ENCODE measurements at places on chromosomes 5 and 9.

DNA sequence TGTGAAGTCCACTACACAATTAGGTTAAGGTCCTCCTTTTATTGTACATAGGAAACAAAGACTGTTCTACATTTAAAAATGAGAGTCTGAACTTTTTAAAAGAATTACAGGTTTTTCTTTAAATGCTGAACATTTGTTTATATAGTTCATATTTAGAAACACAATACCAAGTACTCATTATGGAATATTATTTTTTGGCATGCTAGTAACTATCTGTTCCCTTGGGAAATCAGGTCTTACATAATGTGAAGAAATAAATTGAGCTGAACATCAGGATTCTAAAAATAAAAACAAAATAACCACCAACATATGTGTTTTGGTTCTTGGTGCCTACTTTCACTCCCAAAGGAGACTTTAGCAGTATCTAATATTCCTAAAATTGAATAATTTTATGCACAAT lies 230.5 kb upstream of the IZUMO3 start:
- DNase-seq: no peak

- DNase-seq: no peak
Measured at GRCh38 chr5:169421677-169422076, 120.7 kb upstream of the SLIT3 start.

- no peak for DNase-seq
Measured at GRCh38 chr5:172082180-172082579, 75.7 kb upstream of the FBXW11 start.

GRCh38 chr9:88041447-88041846 lies 67.1 kb upstream of the CDK20 start:
- no peak for DNase-seq

- DNase-seq: no peak
Measured at GRCh38 chr5:150751096-150751891, 7.5 kb downstream of the DCTN4 start.

DNA sequence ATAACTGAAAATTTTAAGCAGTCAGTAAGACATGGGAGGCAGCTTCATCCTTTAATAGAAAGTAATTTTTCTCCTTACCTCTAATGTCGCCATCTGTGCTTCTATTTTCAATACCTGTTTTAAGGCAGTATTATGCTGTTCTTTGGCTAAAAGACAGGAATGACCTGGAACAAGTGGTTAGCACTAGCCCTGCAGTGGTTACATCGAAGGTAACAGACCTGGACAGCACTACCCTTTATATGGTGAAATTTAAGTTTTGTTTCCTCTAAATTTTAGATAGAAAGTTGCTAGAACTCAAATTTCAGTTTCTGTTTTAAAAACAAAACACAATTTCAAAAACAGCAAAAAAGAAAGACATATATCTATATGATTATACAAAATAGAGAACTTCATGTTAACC lies 534.1 kb upstream of the CDH6 start:
- DNase-seq: no peak

DNA sequence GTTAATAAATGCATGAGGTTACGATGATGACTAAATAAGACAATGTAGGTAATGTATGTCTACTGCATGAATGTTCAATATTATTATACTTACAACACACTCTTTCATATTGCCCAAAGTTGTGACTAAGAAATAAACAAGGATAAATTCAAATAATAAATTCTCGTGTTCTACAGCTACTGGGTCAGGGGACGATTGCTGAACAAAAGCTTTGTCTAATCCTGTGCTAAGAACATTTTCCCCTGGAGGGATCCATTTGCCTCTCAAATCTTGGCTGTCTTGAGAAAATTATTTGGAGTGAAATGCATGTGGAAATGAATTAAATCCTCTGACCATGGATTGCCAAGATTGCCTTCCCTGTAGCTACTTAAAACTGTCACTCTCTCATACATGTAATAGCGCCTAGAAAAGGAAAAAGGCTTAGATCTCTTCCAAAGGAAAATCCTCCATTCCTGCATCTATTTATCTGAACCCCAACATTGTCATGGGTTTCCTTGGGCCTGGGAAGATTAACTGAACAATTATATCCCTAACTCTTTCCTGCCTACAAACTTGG lies 893.8 kb upstream of the ACO1 start:
- no peak for DNase-seq

Data from esophagus squamous epithelium (tissue), 5 donors.